Activated CD4-positive, alpha-beta T cell treated with anti-CD3 and anti-CD28 coated beads, Interleukin-2, Interleukin-6, amounts not matched to agents 100 ng/mL and 50 ng/mL, durations not matched to agents 16 hours and 8 hours (primary cell): ENCODE measurements at places on chromosomes 7 and 10.

- no peak for DNase-seq
Measured at GRCh38 chr10:96263176-96263575, 8.2 kb downstream of the BLNK start.

GRCh38 chr7:142654398-142654797 is 94.9 kb upstream of the PRSS1 start:
- no peak for DNase-seq

DNA sequence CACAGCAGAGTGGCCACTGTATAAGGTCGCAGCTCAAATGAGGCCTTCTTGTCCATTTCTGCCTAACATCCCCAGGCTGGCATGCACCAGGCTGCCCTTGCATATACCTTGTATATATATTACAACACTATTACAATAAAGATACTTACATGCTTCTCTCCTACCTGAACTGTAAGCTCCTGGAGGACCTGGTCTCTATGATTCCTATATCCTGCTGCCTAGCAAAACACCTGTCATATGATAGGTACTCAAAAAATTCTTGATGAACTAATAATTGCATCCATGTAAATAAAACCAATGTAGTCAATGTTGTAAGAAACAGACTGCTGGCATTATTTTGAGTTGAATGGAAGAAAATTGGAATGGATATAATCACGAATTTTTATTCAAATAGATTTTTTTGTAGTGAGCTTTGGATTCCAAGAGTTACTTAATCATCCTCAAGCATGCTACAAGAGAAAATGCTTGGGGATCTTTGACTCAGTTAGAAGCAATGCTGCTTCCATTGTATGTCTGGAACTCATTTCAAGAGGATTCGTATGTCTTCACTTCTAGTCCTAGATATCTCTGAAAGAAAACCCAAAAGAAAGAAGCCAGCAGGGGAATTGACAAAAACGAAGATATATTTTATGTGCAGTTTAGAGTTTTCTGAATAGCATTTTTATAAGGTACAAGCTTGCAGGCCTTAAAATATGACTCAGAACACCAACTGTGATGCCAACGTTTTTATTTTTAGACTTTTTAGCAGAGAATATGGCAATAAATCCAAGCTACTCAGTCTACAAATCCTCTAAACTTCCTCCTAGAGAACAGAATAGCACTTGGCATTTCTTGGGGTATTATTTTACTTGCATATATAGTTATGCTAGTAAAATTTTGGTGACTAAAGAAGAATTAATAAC is 53.1 kb downstream of the OSBPL3 start:
- DNase-seq, result no peak

- no peak for DNase-seq
Measured at GRCh38 chr10:13593535-13593934, 6.8 kb downstream of the PRPF18 start.

- DNase-seq, result no peak
Measured at GRCh38 chr10:5565671-5566581, 41.2 kb downstream of the CALML3 start.

DNA sequence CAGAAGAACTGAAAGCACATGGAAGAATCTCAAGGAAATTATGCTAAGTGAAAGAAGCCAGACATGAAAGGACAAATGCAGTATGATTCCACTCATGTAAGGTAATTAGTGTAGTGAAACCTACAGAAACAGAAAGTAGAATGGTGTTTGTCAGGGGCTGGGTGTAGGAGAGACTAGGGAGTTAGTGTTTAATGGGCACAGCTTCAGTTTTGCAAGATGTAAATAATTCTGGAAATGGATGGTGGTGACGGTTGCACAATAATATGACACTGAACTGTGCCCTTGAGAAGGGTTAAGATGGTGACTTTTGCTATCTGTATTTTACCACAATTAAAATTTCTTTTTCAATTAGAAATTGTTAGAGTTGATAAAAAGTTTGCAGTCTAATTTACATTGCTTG is 157.3 kb upstream of the ADCY1 start:
- no peak for DNase-seq

DNA sequence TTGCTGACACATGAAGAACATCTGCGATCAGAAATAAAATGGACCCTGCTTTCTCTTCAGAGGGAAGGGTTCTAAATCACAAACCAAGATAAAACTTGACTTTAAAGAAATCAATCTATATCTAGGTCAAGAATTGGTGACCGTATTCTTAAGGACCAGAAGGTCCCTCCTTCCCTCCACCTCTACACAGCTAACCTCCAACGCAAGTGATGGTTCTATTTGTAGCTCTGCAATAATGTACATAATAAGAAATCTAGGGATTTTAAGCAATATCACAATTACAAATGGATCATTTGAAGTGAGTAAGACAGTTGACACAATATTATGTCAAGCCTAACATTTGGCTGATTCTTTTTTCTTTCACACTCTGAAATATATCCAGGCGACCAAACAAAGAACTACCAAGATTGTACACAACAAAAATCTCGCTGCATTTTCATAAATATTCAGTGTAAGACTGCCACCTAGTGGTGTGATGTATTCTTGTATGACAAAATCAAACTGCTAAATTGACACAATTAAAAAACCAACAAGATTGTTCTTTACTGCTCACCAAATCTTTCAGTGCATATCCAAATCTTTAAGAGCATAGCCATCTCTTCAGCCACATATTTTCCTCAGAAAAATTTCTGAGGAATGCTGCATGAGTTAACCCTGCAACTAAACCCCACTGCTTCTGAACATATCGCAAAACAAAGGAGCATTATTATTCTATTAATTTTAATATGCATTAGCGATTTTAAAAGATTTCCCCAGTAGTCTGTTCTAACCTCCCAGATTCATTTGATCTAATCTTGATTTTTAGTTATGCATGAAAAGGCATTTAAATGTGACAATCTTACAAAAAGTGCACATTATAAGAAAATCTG is 44.5 kb downstream of the ICA1 start:
- peak; percentile 76 for DNase-seq

- DNase-seq, result no peak
Measured at GRCh38 chr7:143399151-143399550, 9.5 kb downstream of the EPHA1 start.

- DNase-seq, result no peak
Measured at GRCh38 chr7:157710396-157710795, 373.6 kb downstream of the DNAJB6 start.

DNA sequence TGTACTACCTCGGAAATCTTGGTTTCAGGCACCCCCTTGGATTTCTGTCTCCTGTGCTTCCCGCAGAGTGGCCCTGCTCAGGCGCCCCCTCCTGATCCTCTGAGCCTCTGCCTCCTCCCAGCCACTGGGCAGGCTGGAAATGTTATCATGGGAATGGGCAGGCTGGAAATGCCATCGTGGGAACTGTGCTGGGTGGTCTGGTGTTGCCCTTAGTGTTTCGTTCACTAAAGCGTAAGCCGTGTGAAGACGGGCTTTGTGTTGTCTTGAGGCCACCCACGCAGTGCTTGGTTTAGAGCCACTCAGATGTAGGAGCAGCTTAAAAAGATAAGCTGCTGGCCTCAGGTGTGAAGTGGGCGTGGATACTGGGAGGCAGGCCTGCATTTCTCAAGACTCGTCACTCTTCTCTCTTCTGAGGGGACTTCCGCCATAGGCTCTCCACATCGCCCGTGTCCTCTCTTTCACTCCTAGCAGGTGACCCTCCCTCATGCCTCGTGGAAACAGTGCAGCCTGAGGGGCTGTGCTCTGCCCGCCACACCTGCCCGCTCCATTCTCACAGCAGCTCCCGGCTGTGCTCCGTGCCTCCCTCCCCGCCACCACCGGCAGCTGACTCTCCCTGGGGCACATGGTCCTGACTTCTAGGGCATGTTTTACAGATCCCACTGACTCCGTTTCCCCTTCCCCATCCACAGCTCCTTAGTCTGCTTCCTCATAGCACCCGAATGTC is 28.5 kb downstream of the PPP2R2D start:
- DNase-seq, result no peak

- peak; percentile 83 for DNase-seq
Measured at GRCh38 chr7:50307368-50308032, 3.0 kb downstream of the IKZF1 start.

- DNase-seq, result no peak
Measured at GRCh38 chr10:122856902-122857301, 11.2 kb upstream of the CUZD1 start.

DNA sequence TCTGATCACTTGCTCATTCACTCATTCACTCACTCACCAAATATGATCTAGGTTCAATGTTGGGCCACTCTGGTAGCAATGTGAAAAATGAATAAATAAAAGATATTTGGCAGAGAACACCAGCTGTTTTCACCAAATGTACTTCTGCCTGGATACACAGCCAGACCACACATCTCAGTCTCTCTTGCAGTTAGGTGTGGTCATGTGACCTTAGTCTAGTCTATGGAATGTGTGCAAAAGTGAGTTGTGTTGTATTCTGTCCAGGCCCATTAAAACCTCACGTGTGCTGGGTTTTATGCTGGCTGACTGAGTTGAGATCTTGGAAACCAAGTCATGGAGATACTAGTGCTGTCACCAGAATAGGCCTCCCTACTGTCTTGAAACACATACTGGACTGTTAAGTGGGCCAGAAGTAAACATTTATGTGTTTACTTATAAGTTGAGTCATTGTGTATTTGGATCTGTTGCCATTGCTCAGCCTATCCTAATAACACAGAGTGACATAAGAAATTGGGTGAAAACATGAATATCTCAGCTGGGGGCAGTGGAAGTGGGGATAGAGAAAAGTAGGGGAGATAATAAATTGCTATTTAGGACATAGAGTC is 145.5 kb downstream of the PTEN start:
- DNase-seq, result no peak

DNA sequence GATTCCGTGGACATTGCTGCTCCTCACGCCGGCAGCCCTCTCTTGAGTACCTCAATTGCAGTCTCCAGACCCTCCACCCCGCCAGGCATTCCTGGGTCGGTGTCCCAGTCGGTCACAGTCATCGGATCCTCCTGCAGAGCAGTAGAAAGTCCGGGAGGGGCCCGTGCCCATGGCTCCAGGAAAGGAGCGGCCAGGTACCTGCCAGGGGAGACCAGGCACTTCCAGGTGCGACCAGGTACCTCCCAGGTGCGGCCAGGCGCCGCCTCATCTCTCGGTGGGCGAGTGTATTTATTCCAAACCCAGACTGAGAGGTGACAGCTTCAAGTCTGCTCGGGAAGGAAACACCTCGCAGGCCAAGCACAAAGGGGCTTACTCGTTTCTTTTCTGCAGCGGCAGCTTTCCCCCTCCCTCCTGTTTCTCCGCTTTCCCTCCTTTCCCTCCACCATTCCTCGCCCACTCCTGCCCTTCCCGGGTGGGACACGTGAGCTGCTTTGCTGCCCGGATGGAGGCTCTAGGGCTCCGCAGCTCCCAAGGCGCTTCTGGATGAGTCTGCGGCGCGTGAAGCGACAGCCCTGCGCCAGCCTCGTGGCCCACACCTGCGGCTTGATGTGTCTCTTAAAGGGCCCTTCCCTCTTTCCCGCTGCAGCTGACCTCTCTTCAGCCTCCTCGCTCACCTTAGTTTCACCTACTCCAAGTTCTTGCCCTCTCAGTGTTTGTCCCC is 39.4 kb upstream of the AGK start:
- no peak for DNase-seq

DNA sequence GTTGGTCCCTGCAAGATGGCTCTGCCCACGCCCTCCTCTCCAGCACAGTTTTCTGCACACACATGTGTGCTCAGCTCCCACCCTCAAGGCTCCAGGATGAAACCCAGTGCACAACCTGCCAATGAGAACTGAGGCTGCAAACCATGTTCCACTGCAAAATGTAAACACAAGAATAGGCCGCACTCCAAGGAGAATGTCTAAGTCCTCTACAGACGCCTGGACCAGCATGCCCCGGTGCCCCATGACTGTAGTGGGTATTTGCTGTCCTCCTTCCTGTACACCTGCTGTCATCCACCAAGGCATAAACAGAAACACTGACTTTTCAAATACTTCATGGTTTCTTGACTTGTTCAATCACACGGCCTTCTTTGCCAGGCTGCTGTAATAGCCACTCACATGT is 72.6 kb downstream of the COBL start:
- no peak for DNase-seq

- no peak for DNase-seq
Measured at GRCh38 chr7:53947732-53948131, 594.4 kb upstream of the VSTM2A start.

- no peak for DNase-seq
Measured at GRCh38 chr10:44326474-44327030, 58.3 kb downstream of the CXCL12 start.

DNA sequence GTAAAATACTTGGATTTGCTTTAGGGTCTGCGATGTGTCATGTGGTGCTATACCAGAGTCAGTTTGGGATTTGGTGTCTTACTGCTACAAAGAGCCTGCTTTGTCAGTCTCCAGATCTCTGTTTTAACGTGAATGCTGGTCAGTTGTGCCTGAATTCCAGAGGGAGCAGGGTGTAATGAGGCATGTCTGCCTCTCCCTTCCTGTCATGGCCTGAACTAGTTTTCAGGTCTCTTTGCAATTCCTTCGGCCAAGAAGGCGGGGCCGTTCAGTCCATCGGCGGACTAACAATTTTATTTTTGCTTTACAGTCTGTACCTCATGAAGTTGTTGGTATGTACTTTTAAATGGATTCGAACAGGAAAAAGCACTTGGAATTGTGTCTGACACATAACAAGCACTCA is 465.1 kb upstream of the ADARB2 start:
- DNase-seq, result no peak

- DNase-seq, result no peak
Measured at GRCh38 chr10:81403451-81403850, 471.5 kb upstream of the NRG3 start.

DNA sequence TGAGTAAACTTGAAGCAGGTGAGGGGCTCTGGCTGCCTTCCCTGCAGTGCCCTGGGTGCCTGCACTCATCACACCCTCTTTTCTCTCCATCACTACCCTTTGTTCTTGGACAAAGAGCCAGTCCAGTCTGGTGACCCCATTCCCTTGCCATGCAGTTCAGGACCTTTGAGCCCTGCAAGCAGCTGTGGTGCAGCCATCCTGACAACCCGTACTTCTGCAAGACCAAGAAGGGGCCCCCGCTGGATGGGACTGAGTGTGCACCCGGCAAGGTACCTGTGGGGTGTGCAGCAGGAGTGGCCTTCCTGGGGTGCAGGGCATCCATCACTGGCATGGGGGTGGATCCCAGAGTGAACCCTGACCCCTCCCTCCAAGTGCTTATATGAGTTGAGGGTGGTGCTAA is 48.7 kb downstream of the TBATA start:
- no peak for DNase-seq

- DNase-seq, result no peak
Measured at GRCh38 chr10:117928281-117928680, 118.5 kb downstream of the RAB11FIP2 start.

GRCh38 chr7:149063476-149063875 is 27.0 kb downstream of the ZNF786 start:
- no peak for DNase-seq

- DNase-seq, result peak; percentile 31
Measured at GRCh38 chr10:34666008-34666704, 148.9 kb downstream of the PARD3 start.
